H54 (cell line): ENCODE measurements at places on chromosomes 6 and 20.

GRCh38 chr6:89492025-89492640, 59.2 kb downstream of the ANKRD6 start:
- no peak for DNase-seq

- DNase-seq, result peak; percentile 41
These were observed 582 bp downstream of the SNRPB start for GRCh38 chr20:2469991-2470422.

DNA sequence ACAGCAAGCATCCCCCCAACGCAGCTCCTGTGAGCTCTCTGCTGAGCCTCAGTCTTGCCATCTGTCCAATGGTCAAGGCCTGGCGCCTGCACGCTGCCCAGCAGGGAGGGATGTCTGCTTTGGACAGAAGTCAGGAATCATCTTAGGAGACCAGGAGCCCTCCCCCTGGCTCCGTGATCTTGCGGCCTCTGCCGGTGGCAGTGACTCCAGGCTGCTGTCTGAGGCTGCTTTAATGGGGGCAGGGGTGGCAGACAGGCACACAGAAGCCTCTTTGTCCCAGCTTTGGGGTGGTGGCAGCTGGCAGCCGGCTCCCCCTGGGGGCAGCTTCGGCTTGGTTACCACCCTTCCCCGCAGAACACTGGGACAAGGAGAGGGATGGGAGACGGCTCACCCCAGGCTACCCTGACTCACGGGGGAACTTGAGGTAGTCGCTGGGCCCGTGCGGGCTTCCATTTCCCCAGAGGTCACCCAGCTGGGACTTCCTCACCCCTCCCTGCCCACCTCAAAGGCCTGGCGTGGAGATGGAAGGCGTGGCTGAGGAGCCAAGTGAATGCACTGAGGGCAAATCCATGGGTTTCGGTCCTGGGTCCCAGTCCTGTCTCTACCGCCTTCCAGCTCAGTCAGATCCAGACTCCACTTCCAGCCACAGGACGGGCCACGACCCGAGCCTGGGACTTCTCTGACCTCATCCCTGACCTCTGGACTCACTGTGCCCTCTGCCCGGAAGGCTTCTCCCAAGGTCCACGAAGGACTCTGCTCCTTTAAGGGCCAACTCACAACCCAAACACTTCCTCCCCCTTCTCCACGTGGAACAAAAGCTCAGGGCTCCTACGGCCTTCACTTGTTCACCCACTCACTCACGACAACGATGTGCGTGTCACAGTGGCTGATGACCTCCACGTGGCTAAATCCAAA, 14.8 kb downstream of the PEDS1 start:
- DNase-seq, result no peak

DNA sequence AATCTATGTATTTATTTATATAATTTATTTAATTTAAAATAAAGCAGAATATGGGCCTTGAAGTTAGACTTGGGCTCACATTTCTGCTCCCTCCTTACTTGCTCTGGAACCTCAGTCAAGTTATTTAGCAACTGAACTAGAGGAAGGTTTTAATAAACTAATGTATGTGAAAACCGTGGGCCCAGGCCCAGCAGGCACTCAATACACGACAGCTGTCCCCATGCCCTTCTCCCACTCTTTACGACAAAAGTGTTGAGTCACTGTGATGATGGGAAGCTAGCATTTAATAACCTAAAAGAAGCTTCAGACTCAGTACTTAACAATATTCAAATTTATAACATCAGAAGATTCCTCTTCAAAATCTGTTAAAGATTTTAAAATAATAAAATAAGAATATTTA, 46.7 kb downstream of the SERAC1 start:
- no peak for DNase-seq

DNA sequence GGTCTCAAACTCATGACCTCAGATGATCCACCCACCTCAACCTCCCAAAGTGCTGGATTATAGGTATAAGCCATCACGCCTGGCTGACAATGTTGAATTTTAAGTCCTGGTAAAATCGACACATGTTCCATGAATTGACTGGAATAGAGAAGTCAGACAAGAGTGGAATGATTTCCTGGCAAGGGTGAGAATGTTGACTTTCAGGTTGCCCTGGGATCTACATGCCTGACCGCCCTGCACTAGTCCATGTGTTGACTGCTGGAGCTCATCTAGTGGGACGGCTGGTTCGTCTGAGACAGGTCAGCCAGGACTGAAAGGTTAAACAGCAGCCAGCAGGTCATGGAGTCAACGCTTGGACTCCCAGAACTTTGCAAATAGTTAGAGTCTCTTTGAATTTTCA, 88.8 kb downstream of the SASH1 start:
- DNase-seq, result no peak
